Kidney epithelial cell (primary cell): ENCODE measurements at places on chromosomes 16 and 17.
A peak's percentile ranks its signal among the peaks of the same experiment; 100 is the strongest.

GRCh38 chr17:82740906-82741759, 5.7 kb downstream of the FN3K start:
- DNase-seq, result no peak

DNA sequence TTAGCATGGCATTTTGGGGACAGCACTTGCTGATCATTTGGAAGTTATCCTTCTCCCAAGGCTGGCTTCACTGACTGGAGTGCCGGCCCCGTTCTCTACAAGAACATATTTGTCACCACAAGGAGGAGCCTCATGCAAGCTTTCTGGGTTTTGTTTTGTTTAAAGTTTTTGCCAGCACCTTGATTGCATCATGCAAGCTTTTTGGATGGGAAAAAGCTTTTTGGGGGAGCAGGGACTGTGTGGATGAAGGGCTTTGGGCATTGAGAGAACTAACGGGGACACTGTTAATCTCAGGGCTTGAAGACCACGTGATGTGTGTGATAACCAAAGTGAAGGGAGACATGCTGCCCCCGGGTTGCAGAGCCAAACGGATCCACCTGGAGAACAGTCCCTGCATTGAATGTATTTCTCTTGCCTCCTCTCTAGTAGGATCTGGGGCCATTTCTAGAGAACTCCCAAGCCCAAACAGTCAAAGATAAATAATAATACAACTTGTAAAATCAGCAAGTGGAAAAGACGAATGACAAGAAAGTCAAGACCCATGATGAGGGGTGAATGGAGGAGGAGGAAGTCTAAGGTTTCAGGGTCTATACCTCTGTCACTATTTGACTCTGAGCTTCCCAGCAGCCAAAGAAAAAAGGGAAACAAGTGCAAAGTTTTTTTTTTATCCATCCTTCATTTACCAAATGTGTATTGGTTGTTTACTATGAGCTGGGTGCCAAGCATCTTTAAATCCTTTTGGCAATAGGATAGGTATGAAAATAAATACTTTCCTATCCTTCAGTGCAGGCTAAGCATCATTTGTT, 17.2 kb downstream of the TMEM114 start:
- DNase-seq, result no peak

DNA sequence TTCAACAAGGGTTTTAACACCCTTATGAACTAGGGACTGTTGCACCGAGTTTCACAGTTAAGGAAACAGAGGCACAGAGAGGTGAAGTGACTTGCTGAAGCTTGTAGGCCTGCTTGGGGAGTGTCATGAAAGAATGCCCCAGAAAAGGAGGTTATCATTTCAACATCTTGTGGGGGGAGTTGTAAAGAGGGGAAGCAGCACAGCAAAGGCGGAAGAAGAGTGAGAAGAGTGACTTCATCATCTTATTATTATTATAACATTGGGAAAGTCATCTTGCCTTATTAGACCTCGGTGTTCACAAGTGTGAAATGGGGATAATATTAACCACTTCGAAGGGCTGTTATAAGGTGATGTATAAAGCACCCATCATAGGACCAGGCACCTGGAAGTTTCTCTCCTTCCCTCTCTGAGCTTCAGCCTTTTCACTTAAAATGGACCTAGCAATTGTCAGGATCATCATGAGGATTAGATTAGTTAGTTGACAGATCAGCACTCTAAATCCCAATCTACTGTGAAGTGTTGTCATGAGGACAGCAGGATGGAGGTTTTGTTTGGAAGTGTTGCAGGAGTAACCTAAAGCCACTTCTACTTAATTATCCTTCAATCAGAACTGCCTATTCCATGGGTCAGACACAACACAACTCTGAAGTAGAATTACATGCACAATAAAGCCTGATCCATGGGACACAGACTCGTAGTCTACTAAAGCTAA, 2.3 kb downstream of the CCL4 start:
- DNase-seq, result no peak

DNA sequence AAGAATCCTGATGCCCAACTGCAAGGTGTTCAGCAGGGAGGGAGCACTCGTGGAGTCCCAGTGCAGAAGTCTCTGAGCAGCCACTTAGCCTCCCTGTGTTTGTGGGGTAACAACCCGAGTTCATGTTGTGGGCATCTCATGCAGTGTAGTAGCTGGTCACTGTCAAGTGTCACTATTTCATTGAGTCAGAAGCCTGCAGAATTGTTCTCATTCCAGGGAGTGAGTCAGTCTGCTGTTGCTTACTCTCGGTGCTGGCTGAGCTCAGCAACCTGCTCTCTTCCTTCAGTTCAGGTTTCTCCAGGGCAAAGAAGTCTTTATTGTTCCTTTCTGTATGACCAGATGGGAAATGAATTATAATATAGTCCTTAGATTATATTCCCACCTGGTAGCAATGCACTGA, 24.1 kb downstream of the HMOX2 start:
- no peak for DNase-seq

- no peak for DNase-seq
Observed at GRCh38 chr16:46885960-46886763, 2.0 kb downstream of the GPT2 start.

DNA sequence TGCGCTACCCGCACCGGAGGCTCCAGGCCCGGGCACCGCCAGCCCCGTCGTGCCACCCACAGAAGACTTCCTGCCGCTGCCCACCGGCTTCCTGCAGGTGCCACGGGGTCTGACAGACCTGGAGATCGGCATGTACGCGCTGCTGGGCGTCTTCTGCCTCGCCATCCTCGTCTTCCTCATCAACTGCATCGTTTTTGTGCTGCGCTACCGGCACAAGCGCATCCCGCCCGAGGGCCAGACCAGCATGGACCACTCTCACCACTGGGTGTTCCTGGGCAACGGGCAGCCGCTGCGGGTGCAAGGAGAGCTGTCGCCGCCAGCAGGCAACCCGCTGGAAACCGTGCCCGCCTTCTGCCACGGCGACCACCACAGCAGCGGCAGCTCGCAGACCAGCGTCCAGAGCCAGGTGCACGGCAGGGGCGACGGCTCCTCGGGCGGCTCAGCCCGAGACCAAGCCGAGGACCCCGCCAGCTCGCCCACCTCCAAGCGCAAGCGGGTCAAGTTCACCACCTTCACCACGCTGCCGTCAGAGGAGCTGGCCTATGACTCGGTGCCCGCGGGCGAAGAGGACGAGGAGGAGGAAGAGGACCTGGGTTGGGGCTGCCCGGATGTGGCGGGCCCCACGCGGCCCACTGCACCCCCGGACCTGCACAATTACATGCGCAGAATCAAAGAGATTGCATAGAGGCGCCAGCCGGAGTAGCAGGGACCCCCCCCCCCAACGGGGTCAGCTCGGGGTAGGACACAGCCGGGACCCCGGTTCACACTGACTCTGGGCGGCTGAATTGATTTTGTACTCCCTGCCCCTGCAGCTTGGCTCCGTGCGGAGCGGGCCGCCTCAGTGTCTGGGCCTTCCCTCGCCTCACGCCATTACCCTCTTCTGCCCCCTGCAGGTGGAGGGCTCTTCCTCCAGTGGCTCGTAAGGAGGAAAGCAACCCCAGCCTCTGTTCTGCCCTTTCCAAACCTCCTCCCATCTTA, 58.5 kb downstream of the TMEM132E start:
- peak; percentile 10 for DNase-seq

GRCh38 chr16:55597928-55598327, 31.4 kb downstream of the CAPNS2 start:
- DNase-seq, result no peak

DNA sequence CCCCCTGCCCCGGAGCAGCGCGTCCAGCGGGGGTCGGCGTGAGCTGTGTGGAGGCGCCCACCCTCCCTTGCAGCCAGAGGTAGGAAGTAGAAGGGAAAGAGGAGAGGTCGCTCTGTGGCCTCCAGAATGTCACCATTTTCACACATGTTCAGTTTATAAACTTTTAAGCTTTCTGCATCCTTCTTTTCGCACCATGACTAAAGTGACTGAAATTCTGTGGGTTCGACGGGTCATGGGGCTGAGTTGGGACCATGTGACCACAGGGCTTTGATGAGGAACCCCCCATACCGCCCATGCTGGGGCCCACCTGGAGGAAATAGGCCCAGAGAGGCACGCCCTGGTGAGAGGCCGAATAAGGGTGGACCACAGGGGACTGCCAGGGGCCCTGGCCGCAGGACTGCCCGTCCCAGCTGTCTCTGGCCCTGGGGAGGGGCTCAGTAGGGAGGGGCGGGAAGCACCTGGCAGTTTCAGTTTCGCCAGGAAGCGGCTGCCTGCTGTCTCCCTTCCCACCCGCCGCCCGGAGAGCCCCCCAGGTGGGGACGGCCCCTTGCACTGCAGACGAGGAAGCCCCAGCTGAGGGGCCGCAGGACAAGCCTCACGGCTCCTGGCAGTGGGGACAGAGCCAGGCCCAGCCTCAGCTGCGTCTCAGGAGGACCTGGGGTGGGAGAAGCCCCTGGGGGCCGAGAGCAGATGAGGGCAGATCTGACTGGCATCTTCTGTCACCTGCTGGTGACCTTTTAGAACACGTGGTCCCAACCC, 9.0 kb downstream of the CBFA2T3 start:
- DNase-seq, result no peak

GRCh38 chr17:13939222-13939621, 130.1 kb upstream of the COX10 start:
- DNase-seq, result no peak

DNA sequence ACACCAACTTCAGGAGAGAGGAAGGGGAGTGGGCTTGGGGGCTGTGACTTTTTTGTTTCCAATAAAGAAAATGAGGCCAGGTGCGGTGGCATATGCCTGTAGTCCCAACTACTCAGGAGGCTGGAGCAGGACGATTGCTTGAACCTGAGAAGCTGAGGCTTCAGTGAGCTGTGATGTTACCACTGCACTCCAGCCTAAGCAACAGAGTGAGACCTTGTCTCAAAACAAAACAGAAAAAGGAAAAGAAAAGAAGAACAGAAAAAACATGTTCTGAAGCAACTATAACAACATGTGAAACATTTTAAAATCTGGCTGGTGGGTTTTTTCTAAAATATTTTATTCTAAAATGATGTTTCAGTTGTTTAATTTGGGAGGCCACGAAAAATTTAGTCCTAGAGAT, 554.0 kb upstream of the ZFHX3 start:
- no peak for DNase-seq

GRCh38 chr16:80997139-80997798, 9.4 kb downstream of the CMC2 start:
- DNase-seq, result no peak

DNA sequence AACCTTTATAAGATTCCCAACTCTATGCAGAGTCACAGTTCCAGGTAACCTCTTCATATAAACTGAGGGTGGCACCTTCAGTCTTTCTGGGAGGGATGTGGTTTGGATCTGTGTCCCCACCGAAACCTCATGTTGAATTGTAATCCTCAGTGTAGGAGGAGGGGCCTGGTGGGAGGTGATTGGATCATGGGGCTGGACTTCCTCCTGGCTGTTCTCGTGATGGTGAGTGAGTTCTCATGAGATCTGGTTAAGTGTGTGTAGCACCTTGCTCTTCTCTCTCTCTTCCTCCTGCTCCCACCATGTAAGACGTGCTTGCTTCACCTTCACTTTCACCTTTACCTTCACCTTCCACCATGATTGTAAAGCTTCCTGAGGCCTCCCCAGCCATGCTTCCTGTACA, 30.5 kb downstream of the HS3ST2 start:
- DNase-seq, result no peak

GRCh38 chr17:67110619-67111018, 66.3 kb downstream of the CACNG1 start:
- DNase-seq, result no peak

DNA sequence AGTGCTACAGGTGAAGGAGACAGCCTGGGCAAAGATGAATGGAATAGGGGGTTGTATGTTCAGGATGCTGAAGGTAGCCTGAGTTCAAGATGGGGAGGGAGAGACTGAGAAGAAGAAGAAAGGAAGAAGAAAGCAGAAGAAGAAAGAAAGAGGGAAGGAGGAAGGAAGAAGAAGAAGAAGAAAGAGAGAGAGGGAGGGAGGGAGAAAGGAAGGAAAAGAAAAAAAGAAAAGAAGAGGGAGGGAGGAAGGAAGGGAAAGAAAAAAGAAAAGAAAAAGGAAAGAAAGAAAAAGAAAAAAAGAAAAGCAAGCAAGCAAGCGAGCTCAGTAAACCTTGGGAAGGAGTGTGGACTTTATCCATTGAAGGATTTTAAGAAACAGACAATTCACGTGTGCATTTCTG, 7.8 kb downstream of the CCDC42 start:
- DNase-seq, result no peak

DNA sequence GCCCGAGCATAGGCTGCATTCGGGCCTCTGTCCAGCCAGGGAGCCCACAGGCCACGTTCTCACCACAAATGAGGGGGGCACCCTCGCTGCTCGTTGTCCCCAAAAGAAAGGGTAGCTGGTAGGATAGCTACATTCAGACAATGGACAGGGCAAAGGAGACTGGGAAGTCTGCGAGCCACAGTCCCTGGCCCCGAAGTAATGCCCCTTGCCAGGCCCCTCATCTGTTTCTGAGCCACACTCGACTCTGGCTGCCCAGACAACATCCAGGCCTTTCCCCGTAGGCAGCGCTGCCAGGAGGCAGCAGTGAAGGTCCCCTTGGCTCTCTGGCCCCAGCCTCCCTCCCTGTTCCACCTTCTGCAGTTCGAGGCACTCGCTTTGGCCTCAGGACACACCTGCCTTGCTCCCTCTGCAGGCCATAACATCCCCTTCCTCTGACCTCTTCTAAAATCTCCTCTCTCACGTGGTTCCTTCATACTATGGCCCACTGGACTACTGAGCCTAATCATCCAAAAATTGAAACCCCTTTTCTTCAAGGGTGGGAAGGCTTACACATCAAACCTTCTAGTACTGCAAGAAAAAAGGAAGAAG, 12.2 kb downstream of the AIPL1 start:
- no peak for DNase-seq

- DNase-seq, result no peak
Observed at GRCh38 chr17:34068571-34068970, 186.5 kb upstream of the CCL2 start.
